ENCODE measurements at places on chromosomes 5 and 9.

GRCh38 chr5:165502893-165503691 lies 1997.7 kb downstream of the MAT2B start:
- peak; percentile 64 for DNase-seq

DNA sequence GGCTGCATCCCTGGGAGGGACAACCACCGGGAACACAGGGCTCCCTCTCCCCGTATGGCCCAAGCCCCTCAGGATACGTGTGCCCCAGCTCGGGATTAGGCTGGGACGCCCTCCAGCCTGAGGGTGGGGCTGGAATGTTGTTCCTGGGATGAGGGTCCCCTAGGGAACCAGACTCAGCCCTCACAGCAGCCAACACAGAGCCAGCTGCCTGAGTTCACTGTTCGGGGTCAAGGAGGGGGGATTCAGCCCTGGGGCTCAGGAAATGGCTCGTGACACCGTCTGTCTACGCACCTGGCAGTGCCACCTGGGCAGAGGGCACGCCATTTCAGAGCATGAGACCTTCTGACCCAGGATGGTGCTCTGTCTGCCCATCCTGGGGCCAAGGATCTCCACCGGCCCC lies 8.9 kb downstream of the RNF44 start:
- no peak for DNase-seq

GRCh38 chr5:147921136-147921535 lies 14.8 kb upstream of the C5orf46 start:
- DNase-seq = no peak

DNA sequence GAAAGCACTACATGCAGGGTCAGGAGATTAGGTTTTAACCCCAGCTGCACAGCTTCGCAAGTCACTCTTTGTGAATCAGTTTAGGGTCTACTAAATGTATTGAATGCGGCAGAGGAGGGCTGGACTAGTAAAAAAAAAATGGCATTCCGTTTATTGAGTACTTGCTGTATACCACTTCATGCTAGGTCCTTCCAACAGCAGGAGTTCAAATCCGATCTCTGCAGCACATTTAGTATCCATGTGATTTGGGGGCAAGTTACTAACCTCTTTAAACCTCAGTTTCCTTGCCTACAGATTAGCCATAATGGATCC lies 204.4 kb downstream of the SNCAIP start:
- no peak for DNase-seq

DNA sequence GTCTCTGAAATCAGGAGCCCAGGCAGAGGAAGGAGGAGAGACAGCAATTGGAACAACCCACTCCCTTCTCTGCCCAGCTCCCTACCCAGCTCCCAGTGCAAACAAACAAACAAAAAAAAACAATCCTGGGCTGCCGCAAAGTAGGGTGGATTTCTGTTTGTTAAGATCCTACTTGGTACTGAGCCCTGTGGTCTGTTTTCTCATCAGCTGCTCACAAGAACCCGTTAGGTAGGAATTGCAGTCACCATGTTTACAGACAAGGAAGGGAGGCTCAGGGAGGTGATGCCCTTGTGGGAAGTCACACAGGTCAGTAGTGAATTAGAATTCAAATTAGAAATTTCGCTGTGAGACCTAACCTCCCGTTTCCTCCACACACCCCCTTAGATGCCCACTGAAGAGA lies 128.8 kb upstream of the RAD23B start:
- DNase-seq = no peak

- DNase-seq = no peak
These were observed 10.5 kb upstream of the IPPK start for GRCh38 chr9:92680166-92681119.

Measured in amniotic epithelial cell (primary cell).